ENCODE measurements at places on chromosomes 13 and 19.
A peak's percentile ranks its signal among the peaks of the same experiment; 100 is the strongest.

DNA sequence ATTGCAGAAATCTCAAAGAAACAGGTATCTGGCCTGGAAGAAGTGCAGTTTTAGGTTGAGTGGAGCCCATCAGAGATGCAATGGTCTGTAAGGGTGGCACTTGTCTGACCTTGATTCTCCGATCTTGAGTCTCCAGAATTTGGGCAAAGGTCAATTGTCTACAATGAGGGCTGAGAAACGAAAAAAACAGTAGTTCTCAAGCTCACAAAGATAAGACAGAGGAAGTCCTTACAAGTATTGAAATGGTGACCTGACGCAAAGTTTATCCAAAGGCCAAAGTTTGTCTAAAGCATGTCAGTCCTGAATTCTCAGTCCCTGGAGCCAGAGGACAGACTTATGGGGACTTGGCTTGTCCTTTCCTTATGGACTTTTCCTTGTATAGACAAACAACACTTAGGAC lies 40.3 kb downstream of the CYSLTR2 start:
- no peak for DNase-seq

- DNase-seq = peak; percentile 86
These were observed 31.6 kb downstream of the SYT3 start for GRCh38 chr19:50607874-50608785.

DNA sequence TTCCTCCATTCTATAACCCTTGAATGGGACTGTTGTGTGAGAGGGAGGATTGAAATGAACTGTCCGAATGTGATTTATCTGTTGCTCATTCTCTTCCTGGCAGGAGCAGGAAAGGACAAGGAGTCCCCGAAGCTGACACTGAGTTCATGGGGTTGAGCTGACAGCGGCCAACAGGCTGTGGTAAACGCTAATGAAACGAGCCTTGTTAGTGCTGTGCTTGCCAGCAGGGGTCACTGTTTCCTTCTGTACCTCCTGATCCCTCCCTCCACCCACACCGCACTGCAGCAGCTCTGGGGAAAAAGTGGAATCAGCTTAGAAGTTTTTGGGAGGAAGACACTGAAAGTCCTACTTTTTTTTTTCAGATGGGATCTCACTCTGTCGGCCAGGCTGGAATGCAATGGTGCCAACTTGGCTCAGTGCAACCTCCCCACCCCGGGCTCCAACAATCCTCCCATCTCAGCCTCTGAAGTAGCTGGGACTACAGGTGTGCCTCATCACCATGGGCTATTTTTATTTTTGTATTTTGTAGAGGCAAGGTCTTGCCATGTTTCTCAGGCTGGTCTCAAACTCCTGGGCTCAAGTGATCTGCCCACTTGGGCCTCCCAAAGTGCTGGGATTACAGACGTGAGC lies 6.7 kb upstream of the ZNF761 start:
- peak; percentile 89 for DNase-seq

DNA sequence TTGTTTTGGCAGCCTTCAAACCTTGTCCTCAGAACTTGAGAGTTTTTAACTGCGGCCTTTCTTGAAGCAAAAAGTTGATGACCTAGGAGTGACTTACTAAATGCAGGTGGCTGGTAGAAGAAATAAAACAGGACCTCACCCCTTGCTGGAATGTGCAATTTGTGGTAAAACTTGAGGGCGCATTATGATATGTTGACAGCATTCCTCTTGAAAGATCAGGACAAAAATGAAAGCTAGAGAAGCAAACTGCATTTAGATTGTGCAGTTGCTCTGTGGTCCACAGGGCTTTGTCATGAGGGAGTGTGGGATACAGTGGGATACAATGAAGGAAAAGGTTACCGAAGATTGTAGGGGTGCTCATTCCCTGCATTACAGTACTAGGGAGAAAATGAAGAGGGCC lies 504.2 kb downstream of the GPC6 start:
- no peak for DNase-seq

Measured in suppressor macrophage treated with lipopolysaccharide for 1 hour (primary cell).